Endothelial cell of umbilical vein (primary cell): ENCODE measurements at places on chromosomes 7 and 10. TPM values are rescaled to one million over a fixed set of nuclear protein-coding genes. Genes with fewer than 3 reads are reported as not detected.

Gene PKD2L1
- not detected in 2 replicates for total RNA-seq

Gene TMEM229A
- total RNA-seq: not detected in 2 replicates

Gene UNCX
- not detected in 2 replicates for total RNA-seq

Gene PTPRZ1
- total RNA-seq: not detected in 2 replicates

Gene PTN
- not detected in 2 replicates for total RNA-seq

Gene COA1
- 55.1 and 58.0 TPM in 2 replicates for total RNA-seq

Gene BMI1
- 21.0 and 25.1 TPM in 2 replicates for total RNA-seq

Gene PDK4
- total RNA-seq: 1.2 and 2.5 TPM in 2 replicates

Gene CFAP69
- 2.9 and 4.4 TPM in 2 replicates for total RNA-seq

Gene RELN
- 0.15 and 1.4 TPM in 2 replicates for total RNA-seq

Gene AOC1
- total RNA-seq: not detected in 2 replicates

Gene ASB10
- total RNA-seq: not detected in 2 replicates

Gene CREB5
- total RNA-seq: 13.8 and 19.6 TPM in 2 replicates

Gene KCP
- not detected in 2 replicates for total RNA-seq

Gene TMEM72
- not detected in 2 replicates for total RNA-seq

Gene EPO
- total RNA-seq: not detected in 2 replicates

Gene BBS9
- total RNA-seq: 14.1 and 17.4 TPM in 2 replicates

Gene CDC14C
- not detected in 2 replicates for total RNA-seq

Gene SPACDR
- 1.5 and 4.1 TPM in 2 replicates for total RNA-seq

Gene PIP
- not detected in 2 replicates for total RNA-seq

Gene HOXA9
- 61.6 and 62.9 TPM in 2 replicates for total RNA-seq

Gene EMX2
- not detected in 2 replicates for total RNA-seq

Gene GATA3
- 30.9 and 33.0 TPM in 2 replicates for total RNA-seq

Gene POMZP3
- 9.8 and 20.8 TPM in 2 replicates for total RNA-seq

Gene CCDC3
- total RNA-seq: 1.2 and 1.4 TPM in 2 replicates

Gene TUBAL3
- not detected in 2 replicates for total RNA-seq

Gene SLC37A3
- total RNA-seq: 32.7 and 35.3 TPM in 2 replicates

Gene CCDC172
- not detected in 2 replicates for total RNA-seq

Gene PDE1C
- total RNA-seq: 2.9 and 3.1 TPM in 2 replicates

Gene GNGT1
- not detected in 2 replicates for total RNA-seq

Gene NPC1L1
- not detected in 2 replicates for total RNA-seq

Gene TDRD1
- not detected in 2 replicates for total RNA-seq

Gene CCL24
- not detected in 2 replicates for total RNA-seq

Gene BMPER
- total RNA-seq: 0.13 and 0.32 TPM in 2 replicates

Gene CPA2
- not detected in 2 replicates for total RNA-seq

Gene ZNF853
- total RNA-seq: 0.21 and 0.58 TPM in 2 replicates

Gene CNNM1
- total RNA-seq: not detected in 2 replicates

Gene TSPAN14
- 237 and 242 TPM in 2 replicates for total RNA-seq

Gene FFAR4
- total RNA-seq: not detected in 2 replicates

Gene MBL2
- not detected in 2 replicates for total RNA-seq

Gene SEC31B
- 11.1 and 12.5 TPM in 2 replicates for total RNA-seq

Gene NKX6-2
- total RNA-seq: not detected in 2 replicates

Gene TMEM176B
- total RNA-seq: not detected in 2 replicates

Gene CHCHD3
- 63.7 and 65.3 TPM in 2 replicates for total RNA-seq

Gene TRIM50
- total RNA-seq: not detected in 2 replicates

Gene MCM10
- total RNA-seq: 28.7 and 31.6 TPM in 2 replicates

Gene PYROXD2
- 7.0 TPM in 2 replicates for total RNA-seq

Gene PON1
- not detected in 2 replicates for total RNA-seq

Gene GPR22
- not detected in 2 replicates for total RNA-seq

Gene AKR1C4
- total RNA-seq: not detected in 2 replicates

Gene IDI2
- not detected in 2 replicates for total RNA-seq

Gene RAPGEF5
- total RNA-seq: 43.2 and 43.3 TPM in 2 replicates

Gene LIPK
- total RNA-seq: not detected in 2 replicates

Gene SH2B2
- 0.25 and 0.73 TPM in 2 replicates for total RNA-seq

Gene CXCL12
- total RNA-seq: 0.88 and 1.4 TPM in 2 replicates

Gene TUBB8
- not detected in 2 replicates for total RNA-seq

Gene MSMB
- not detected in 2 replicates for total RNA-seq

Gene SUGCT
- 1.4 and 2.2 TPM in 2 replicates for total RNA-seq
